ENCODE measurements at places on chromosomes 4 and X. TPM values are rescaled to one million over a fixed set of nuclear protein-coding genes. Genes with fewer than 3 reads are reported as not detected.

Gene RIBC1
- total RNA-seq = 0.40 TPM

DNA sequence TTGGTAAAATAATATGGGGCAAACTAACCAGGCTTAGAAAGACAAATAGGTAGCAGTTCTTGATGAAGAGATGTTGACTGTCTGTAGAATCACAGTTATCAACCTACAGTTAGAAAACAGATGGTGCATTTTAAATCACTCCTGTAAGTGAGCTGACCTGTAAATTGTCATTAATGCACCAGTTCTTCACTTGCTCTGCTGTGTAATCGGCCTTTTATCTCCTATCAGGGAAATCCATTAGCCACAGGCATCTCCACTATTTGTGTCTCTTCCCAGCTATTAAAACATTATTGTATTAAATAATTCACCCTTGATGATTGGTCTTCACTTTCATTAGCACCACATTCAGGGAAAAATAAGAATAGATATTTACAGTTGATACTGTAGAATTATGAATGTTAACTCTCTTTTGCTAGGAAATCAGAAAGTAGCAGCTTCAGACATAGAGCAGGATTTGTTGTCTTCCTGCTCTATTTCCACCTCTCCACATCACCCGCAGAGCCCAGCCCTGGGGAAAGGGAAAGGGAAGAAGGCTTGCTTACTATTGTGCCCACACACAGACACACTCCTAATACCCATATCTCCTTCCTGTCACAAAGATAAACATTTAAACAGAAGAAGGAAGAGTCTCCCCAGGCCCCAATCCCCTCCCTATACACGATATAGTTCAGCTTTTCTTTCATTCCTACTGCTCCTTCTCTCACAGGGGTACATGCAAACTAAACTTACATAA lies 97.1 kb downstream of the REELD1 start:
- DNase-seq = no peak

Gene NPY5R
- 0.15 TPM for total RNA-seq

Gene DCAF16
- total RNA-seq = 54.0 TPM

Gene MAML3
- total RNA-seq = 20.8 TPM

DNA sequence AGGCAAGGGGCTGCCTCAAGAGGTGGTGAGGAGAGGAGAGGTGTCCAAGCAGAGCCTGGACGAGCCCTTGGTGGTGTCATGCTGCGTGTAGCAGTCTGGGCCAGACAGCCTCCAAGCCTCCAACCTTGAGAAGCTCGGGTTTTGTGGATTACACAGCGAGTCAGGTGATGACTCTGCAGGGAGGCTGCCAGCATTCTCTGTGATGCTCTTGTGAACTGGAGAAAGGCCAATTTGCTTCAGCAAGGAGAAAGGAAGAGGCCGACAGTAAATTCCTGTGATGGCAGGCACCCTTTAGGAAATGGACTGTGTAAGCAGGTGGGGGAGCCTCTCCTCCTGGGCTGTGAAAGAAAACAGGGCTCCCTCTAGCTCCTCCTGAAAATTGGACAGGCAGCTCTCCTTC lies 36.0 kb upstream of the CD99L2 start:
- no peak for DNase-seq

Gene PNMA5
- total RNA-seq = not detected

DNA sequence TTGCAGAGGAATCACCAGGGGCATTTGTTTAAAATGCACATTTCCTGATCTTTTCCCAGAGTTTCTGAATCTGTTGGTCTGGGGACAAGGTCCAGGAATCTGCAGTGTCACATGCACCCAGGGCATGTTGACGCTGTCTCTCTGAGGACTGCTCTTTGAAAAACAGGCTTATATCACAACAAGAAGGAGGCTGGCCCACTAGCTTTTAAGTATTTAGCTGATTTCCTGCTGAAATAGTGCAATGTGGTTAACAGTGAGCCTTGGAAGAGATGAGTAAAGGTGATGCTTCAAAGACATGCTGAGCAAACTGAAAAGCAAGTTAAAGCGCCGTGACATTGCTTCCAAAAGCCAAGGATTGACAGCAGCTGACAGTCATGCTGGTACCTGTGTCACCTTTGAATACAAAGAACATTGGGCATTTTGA lies 18.6 kb upstream of the SEPSECS start:
- DNase-seq = no peak

DNA sequence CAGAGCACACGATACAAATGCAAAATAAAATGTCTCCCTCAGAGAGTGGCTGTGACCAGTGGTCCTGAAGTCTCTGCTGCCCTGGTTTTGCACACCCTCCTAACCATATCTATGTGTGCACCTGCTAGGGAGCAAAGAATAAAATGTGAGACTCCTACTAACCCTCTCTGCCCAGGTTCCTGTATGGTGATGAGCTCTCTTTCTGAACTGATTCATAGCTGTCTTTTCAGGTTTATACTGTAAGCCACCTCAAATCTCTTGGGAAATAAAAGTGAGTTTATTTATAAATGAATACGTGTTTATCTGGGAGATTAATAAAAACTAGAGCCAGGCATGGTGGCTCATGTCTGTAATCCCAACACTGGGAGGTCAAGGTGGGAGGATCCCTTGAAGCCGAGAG lies 126.0 kb upstream of the RBPJ start:
- DNase-seq = no peak

Gene POU3F4
- total RNA-seq = not detected

Gene SCML2
- not detected for total RNA-seq

DNA sequence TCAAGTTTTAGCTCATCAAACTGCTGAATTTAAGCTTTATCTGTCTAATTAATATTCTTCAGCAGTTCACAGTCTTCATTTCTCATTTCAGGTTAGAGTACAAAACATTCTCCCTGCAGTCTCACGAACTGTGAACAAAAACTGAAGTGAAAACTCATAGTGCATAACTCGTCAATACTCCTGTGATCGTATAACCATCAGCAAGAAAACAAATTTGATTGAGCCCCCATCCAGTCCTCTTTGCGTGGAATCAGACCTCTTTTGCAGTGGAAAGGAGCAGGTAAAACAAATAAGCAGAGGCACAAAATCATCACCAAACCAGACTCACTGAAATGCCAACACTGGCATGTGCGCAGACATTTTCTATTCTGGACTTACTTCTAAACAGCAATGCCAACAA lies 12.7 kb downstream of the ADAM29 start:
- no peak for DNase-seq

- DNase-seq = peak; percentile 54
Measured at GRCh38 chrX:97639526-97639925, 755.8 kb downstream of the RPA4 start.

Gene SPANXD
- total RNA-seq = not detected

Gene CSN1S1
- total RNA-seq = not detected

Gene RBM3
- 183 TPM for total RNA-seq

- no peak for DNase-seq
Measured at GRCh38 chr4:182400081-182400480, 156.9 kb downstream of the TENM3 start.

Gene NONO
- total RNA-seq = 360 TPM

DNA sequence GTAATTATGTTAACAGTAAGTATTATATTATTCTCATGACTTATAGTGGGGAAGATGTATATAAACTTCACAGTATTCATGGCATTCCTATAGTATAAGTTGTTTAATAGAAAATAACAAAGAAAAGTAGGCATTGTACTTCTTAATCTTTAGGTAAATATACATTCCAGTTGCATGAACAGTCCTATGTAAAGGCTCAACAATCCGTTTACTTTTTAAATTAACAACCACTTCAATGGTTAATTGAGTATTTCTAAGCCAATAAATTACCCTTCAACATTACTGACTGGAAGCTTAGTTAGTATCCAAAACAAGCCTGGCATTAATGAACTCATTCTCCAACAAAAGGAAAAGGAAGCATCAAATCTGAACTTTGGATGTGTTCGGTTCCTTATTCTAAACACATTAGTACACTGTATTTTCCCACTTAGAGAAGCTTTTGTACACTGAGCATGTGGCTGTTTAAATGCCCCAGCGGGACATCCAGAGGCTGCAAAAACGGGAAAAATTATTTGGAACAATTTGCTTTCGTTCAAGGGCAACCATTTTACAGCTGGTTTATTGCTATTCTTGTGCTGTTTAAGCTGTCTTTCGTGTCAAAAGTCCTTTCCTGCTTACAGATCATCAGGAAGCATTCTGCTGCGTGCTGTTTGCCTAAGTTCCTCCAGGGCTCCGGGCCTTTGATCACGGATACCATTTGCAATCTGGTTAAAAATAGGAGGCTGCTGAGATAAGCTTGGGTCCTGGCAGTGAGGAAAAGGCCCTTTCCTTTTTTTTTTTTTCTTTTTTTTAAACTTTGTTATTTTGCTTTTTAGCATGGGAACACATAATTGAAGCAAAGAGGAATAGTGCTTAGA lies 460.3 kb downstream of the SPRY1 start:
- DNase-seq = no peak

All from Karpas-422 (cell line).